ENCODE measurements at places on chromosomes 6 and 20.
A peak's percentile ranks its signal among the peaks of the same experiment; 100 is the strongest.

DNA sequence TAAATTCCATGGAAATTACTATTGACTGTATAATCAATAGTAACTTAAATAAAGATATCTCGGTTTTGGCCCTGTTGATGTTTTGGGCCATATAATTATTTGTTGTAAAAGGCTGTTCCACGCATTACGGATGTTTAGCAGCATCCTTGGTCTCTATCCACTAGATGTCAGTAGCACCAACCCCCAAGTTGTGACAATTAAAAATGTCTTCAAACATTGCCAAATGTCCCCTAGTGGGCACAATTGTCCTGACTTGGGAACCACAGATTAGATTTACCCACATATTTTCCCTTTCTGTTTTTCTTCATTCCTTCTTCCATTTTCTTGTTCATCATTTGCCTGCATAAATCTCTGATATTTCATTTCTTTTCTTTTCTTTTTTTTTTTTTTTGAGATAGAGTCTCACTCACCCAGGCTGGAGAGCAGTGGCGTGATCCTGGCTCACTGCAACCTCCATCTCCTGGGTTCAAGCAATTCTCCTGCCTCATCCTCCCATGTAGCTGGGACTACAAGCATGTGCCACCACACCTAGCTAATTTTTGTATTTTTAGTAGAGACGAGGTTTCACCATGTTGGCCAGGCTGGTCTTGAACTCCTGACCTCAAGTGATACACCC lies 13.6 kb upstream of the WFDC8 start:
- DNase-seq, result peak; percentile 19

- peak; percentile 74 for DNase-seq
Measured at GRCh38 chr6:35757456-35758123, 18.8 kb upstream of the CLPSL2 start.

DNA sequence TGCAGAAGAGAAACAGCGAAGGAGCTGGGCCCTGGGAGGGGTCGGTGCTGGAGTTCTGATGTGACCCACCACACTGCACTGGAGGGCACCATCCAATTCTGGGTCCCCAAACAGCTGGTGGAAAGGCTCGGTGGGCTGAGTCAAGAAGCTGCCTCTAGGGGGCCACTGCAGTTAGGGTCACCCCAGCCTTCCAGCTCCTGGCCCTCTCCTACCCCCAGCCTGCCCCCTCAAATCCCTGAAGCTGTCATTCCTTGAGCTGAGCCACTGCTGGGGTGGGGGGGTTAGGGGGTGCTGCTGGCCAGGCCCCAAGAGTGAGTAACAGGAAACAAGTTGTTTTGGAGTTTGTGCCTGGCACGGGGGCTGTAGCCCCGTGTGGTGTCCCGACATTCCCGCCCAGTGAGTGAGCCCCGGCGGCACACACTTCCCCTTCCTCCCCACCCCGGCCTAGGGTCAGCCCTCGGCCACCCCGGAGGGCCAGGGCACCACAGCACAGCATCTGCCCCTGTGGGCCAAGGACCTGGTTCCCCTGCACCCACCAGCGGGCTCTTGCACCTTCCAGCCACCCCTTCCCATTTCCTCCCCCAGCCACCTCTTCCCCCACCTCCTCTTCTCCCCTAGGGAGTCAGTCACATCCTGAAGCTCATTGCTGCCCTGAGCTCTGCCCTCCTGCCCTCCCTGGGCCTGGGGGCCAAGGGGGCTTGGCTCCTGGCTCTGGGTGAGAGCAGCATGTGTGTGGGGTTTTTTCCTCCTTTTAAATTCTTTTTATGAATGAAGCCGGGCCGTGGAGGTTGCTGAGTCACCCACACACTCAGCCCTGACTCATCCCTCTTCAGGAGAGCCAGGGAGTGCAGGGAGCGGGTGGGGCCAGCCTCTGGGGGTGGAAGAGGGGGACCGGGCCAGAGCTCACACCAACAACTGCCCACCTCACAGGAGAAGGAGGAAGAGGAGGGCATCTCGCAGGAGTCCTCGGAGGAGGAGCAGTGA lies 4.6 kb downstream of the SMIM29 start:
- DNase-seq, result no peak

DNA sequence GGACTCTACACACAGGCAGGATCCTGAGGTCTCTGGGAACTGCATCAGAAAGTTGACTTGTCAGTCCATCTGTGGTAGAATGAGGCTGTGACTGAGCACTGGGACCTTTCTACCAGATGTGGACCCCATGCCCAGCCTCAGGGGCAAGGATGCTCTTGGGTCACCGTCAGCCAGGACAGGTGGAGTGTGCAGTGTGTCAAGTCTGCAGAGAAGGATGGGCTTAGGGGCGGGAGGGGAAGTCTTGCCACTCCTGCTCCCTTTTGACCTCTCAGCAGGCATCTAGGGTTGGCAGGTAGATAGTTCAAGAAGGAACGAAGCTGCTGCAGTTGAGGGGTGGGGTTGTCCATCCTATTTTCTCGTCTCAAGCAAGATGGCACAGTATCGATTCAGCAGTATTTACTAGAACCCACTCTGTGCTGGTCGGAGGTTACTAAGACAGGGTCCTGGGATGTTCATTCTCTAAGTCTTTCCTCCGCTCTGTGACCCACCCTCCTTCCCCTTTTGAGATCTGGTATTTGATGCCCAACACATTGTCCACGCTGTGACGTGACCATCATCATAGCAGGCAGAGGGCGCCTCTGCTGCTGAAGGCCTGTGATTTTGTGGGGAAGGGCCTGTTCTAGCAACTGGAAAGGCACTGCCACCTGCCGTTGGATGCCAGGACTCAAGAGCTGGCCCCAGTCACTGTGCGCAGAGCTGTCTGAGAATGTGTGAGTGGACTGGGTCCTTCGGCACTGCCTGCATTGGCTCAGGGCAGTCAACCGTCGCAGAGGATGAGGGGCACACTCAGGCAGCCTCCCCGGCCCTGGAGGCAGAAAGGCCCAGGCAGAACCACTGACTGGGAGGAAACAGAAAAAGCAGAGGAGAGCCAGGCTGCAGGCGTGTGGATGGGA lies 23.2 kb downstream of the RBCK1 start:
- peak; percentile 75 for DNase-seq

GRCh38 chr6:5580736-5581581 lies 319.6 kb downstream of the FARS2 start:
- peak; percentile 5 for DNase-seq

GRCh38 chr6:3405182-3405518 lies 51.7 kb downstream of the SLC22A23 start:
- no peak for DNase-seq

- DNase-seq, result no peak
Measured at GRCh38 chr6:110348961-110349690, 9.0 kb downstream of the METTL24 start.

GRCh38 chr6:158764926-158765325 lies 54.2 kb downstream of the EZR start:
- no peak for DNase-seq

DNA sequence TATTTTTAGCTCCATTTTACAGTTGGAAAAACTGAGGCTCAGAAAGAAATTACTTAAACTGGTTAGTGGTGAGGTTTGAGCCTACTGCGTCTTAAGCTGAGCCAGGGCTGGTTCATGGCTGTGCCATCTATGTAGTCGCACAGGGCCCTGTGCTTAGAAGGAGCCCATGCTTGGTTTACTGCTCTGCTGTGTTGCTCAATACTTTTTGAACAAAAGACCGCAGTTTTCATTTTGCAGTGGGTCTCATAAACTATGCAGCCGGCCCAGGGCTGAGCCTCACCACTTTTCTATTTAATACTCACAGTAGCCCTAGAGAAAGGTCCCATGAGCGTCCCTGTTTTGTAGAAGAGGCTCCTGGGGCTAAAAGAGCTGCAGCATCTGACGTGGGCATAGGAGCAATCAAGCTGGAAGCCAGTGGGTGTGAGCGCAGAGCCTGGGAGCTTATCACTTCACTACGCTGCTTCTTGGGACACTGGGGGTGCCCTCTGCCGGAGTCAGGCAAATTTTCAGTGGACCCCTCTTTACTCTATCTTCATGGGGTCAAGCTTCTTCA lies 501 bp downstream of the SIRPB2 start:
- no peak for DNase-seq

GRCh38 chr6:41531591-41532582 lies 14.3 kb upstream of the FOXP4 start:
- DNase-seq, result peak; percentile 65

DNA sequence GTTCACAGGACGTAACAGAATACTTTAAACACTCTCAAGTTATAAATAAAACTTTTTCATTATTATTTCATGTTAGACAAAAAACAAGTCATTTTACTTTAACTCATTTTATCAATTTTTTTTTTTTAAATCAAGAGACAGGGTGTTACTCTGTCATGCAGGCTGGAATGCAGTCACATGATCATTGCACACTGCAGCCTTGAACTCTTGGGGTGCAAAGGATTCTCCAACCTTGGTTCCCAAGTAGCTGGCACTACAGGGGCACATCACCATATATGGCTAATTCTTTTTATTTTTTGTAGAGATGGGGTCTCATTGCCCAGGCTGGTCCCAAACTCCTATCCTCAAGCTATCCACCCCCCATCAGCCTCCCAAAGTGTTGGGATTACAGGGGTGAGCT lies 14.2 kb downstream of the PLN start:
- DNase-seq, result no peak

- DNase-seq, result peak; percentile 18
Measured at GRCh38 chr6:36873612-36874442, 776 bp downstream of the PPIL1 start.

GRCh38 chr6:47709160-47709559 lies 10.8 kb downstream of the ADGRF4 start:
- no peak for DNase-seq

DNA sequence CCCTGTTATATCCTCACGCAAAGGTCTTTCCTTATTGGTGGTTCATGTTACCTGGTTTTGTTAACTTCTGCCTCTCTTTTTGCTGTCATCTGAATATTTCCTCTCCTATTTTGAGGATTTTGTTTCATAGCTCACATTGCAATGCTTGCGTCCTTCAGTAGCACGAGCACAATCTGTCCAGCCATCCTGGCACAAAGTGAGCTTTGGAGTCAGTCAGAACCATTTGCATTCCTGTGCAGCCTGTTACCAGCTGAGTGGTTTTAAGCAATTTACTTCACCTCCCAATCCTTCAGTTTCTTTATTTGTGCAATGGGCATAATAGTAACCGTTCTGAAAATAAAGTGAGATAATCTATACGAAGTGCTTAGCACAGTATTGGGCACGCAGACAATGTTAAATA lies 42.7 kb downstream of the AKAP7 start:
- no peak for DNase-seq

GRCh38 chr6:106426250-106426970 lies 65.9 kb downstream of the CRYBG1 start:
- no peak for DNase-seq

GRCh38 chr6:147397306-147397705 lies 111.2 kb upstream of the SAMD5 start:
- DNase-seq, result no peak

DNA sequence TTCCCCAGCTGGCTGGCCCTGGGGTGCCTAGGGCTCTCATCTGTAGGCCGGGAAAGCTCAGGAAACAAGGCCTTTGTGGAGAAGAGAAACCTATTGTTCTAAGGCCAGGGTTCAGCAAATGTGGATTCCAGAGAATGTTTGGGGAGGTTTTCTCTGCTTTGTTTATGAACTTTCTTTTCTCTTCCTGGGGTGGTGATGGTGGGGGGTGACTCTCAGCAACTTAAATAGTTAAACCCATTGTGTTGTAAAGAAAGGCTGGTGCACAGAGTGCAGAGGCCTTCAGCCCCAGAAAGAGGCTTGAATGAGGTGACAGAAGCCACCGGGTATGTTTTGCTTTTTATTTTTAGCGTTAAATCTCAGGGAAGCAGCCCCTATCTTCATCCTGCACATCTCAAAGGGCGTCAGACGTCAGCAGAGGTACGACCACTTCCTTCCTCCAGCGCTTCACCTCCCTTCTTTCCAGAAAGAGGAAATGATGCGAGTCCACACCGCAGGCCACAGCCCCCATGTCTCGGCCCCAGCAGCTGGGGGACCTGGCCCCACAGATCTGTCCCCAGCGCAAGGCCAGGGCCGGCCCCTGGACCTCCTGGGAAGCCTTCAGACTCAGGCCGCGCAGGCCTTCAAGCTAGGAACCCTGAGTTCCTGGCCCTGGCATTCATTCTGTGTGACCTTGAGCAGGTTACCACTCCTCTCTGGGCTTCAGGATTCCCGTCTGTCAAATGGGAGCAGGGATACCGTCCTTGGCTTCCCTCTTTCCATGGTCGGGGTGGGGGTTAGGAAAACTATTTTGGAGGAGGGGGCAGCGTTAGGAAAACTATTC lies 605 bp upstream of the PPP1R16B start:
- no peak for DNase-seq

DNA sequence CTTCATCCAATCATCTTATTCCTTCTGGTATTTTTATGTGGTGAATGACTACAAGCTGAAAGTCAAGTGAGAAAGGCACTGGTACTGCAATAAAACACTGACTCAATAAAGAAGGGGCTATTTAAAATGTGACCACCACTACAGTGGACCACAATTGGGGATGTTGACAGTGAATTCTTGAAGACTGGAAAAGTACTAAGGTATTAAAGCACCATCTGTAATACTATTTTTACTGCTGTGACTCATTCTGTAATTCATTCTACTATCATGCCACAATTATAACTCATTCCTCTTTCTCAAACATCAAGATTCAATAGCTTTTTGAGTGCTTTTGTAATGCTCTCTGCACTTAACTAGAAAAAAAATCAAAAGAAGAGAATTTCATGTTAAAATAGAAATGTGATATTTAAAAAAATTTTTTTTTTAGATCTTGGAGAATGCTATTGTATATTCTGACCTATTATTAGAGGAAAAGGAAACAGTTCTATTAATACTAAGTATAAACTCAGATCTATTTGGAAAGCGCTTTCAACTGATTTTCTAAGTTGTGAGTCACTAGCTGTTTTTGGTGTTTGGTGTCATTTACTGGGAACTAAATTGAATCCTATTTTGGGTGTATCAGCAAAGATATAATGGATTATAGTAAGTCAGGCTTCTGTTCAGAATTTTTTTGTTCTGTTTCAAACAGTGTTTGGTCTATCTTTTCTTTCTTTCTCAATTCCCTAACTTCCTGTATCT lies 104.7 kb upstream of the TMEM170B start:
- no peak for DNase-seq

- peak; percentile 87 for DNase-seq
Measured at GRCh38 chr6:160992061-160992979, 751 bp downstream of the MAP3K4 start.

DNA sequence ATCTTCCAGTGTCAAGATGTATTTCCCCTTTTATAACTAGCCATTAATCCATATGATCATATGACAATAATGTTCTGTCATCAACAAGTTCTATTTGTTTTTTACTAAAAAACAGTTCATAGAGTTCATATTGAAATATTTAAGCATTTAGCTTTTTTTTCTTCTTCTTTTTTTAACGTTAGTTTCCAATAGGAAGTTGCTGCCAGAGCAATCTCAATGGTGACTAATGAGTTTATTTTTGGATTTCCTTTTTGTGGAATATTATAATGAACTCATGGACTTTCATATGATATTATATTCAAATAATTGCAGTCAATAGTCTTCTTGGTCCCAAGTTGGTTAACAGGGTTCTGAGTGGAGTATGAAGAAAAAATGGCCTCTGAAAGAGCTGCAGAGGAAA lies 343.3 kb downstream of the BCKDHB start:
- DNase-seq, result no peak

GRCh38 chr20:22460803-22461202 lies 123.6 kb downstream of the FOXA2 start:
- DNase-seq, result no peak

Data from NCI-H524 (cell line).